ENCODE measurements at places on chromosomes 7 and 10.

DNA sequence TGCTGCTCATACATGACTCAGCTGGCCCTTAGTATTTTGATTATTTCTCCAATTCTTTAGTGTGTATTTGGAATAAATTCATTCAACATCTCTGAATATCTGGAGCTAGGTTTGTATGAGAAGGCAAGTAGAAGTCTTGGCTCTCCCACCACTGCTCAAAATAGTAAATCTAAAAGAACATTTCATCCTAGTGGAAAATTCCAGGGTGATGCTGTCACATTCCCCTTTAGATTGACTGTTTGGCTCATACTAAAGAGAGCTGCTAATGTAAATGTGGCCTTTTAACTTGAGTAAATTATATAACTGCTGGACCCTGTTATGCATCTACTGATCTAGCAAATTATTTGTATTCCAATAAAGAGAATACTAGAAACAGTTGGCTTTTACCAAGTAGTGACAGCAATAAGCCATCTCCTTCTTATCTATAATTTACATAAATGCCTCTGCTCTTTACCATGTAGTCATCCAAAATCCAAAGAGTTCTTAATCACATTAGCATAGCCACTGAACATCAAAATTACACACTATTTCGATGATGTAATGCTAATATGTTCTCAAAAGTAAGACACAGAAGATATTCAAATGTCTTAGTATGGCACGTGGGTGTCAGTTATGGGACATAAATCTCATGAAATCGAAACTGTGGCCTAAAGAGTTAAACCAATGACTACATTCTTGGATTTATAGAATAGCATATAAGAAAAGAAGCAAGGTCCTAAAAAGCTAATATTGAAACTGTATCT lies 86.9 kb upstream of the KCND2 start:
- DNase-seq = peak; percentile 17

- DNase-seq = no peak
Observed at GRCh38 chr7:28782362-28782761, 175.8 kb downstream of the TRIL start.

DNA sequence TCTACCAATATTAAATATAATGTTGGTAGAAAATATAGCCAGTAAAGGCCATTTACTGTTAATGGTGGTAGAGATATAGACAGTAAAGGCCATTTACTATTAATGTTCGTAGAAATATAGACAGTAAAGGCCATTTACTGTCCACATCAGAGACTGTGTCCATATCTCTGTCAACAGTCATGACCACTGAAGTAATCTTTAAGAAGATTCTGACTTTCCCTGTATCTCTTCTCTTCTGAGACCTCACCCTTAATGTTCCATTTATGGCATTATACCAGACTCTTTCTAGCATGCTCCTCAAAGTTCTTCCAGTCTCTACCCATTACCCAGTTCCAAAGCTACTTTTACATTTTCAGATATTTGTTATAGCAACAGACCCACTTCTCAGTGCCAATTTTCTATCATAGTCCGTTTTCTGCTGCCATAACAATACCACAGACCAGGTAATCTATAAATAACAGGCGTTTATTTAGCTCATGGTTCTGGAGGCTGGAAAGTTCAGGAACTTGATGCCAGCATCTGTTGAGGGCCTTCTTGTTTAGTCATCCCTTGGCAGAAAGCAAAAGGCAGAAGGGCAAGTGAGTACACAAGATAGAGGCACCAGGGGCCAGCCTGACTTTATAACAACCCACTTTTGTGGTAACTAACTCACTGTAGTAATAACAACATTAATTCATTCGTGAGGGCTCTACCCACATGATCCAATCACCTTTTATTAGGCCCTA lies 7.9 kb upstream of the NUDCD3 start:
- DNase-seq = no peak

GRCh38 chr7:20895563-20895962 lies 108.9 kb upstream of the SP8 start:
- DNase-seq = peak; percentile 45

- peak; percentile 37 for DNase-seq
Observed at GRCh38 chr7:85595750-85596178, 408.9 kb upstream of the SEMA3D start.
